ENCODE measurements at places on chromosomes 11 and 22. TPM values are rescaled to one million over a fixed set of nuclear protein-coding genes. Genes with fewer than 3 reads are reported as not detected.

The SLC1A2 gene
- total RNA-seq = not detected

The OR51B5 gene
- 1.7 TPM for total RNA-seq

The ISX gene
- total RNA-seq = not detected

The OR51I1 gene
- total RNA-seq = not detected

The PATE4 gene
- total RNA-seq = not detected

The CASTOR1 gene
- 6.1 TPM for total RNA-seq

The BAD gene
- 360 TPM for total RNA-seq

The SHISAL1 gene
- 2.2 TPM for total RNA-seq

The OR8A1 gene
- total RNA-seq = not detected

The TRPM5 gene
- total RNA-seq = not detected

The DDX25 gene
- not detected for total RNA-seq

The DGCR2 gene
- 36.1 TPM for total RNA-seq

The TPH1 gene
- total RNA-seq = not detected

The MAPK8IP2 gene
- 1.2 TPM for total RNA-seq

The GLYAT gene
- not detected for total RNA-seq

The CRYBA4 gene
- not detected for total RNA-seq

The MYOD1 gene
- total RNA-seq = not detected

The SERPING1 gene
- not detected for total RNA-seq

The NFAM1 gene
- 0.11 TPM for total RNA-seq

The TRIM5 gene
- total RNA-seq = 18.6 TPM

The TMEM132A gene
- total RNA-seq = 88.1 TPM

The PGM2L1 gene
- total RNA-seq = 1.9 TPM

The OR52I1 gene
- total RNA-seq = not detected

The GSTT2B gene
- 3.2 TPM for total RNA-seq

The STX5 gene
- 41.4 TPM for total RNA-seq

The EFCAB6 gene
- 1.2 TPM for total RNA-seq

The FGF19 gene
- not detected for total RNA-seq

The OR6T1 gene
- not detected for total RNA-seq

The TTC28 gene
- 4.1 TPM for total RNA-seq

The MPPED1 gene
- total RNA-seq = not detected

The CST6 gene
- 84.2 TPM for total RNA-seq

The DCPS gene
- 52.6 TPM for total RNA-seq

The IL18 gene
- total RNA-seq = 53.6 TPM

The SUSD2 gene
- 1.6 TPM for total RNA-seq

The P4HA3 gene
- 2.0 TPM for total RNA-seq

The EHF gene
- 29.0 TPM for total RNA-seq

The IGF2 gene
- 5.1 TPM for total RNA-seq

The LRP5 gene
- 83.5 TPM for total RNA-seq

The CBLIF gene
- not detected for total RNA-seq

The HORMAD2 gene
- total RNA-seq = not detected

The DCHS1 gene
- total RNA-seq = not detected

The OR52E8 gene
- total RNA-seq = not detected

The LRRC4C gene
- not detected for total RNA-seq

The RBFOX2 gene
- 75.1 TPM for total RNA-seq

The CDCA5 gene
- 67.1 TPM for total RNA-seq
